Activated CD8-positive, alpha-beta T cell treated with anti-CD3 and anti-CD28 coated beads, Interleukin-2, amount 10 ng/mL, durations not matched to agents 7 days and 5 days (primary cell): ENCODE measurements at places on chromosomes 3 and 15.

DNA sequence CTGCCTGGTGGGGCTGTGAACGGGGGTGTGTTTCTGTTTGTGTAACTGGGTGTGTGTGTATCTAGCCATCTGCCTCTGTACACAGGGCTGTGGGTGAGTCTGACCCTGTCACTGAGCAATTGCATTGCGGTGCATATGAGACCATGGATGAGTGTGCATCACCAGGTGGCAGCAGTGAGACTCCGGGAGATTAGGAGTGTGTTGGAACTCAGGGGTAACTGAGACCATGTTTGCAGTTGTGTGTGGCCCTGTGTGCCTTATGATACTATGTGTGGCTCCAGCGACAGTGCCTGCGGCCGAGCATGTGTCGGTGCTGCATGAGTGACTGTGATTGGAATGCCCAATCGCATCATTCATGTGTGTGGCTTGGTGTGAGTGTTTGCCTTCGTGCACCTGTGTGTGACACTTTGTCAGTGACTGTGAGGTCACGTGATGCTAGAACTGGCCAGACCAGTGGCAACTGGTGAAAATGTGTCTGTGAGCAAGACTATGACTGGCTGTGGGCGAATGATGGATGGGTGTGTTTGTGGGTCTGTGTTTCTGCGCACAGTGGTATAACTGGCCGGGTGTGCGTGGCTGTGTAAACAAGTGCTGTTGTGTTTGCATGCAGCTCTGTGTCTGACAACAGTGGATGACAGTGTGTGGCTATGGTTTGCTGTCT is 14.0 kb downstream of the VILL start:
- peak; percentile 68 for DNase-seq

GRCh38 chr15:50977162-50977561 is 68.7 kb downstream of the AP4E1 start:
- no peak for DNase-seq

GRCh38 chr3:192980632-192981031 is 63.0 kb upstream of the MB21D2 start:
- no peak for DNase-seq

DNA sequence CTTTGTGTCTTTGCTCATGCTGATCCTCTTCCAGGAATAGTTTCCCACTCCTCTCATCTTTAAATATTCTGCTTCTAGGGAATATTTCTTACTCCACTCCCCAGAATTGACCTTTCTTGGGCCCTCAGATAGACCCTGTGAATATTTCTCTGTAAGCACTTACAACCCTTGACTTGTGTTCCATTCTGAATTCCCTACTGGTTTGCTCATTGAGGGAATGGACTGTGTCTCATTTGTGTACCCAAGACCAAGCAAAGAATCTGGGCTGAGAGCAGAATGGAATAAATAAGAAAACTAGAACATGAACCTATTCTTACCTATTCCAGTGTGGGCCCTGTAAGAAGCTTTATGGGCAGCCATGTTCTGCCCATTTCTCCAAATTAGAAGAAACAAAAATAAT is 72.7 kb upstream of the TSPAN3 start:
- no peak for DNase-seq

GRCh38 chr15:43977072-43977884 is 150.5 kb downstream of the WDR76 start:
- DNase-seq, result peak; percentile 90

DNA sequence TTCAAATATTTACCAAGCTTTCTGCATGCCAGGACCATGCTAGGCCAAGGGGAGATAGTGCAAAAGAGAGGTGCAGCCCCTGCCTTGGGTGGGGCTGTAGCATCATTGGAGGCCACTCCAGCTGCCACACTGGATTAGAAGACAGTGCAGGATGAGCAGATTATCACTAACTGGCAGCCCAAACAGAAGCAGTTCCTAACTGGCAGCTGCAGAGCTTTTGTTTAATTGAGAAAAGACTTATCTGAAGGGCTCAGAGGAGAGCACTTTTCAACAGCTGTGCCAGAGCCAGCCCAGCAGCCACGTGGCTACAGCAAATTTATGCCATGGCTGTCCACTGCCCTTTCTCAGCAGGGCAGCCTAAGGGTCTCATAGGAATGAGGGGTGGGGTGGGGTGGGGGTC is 13.5 kb upstream of the ACSBG1 start:
- no peak for DNase-seq

DNA sequence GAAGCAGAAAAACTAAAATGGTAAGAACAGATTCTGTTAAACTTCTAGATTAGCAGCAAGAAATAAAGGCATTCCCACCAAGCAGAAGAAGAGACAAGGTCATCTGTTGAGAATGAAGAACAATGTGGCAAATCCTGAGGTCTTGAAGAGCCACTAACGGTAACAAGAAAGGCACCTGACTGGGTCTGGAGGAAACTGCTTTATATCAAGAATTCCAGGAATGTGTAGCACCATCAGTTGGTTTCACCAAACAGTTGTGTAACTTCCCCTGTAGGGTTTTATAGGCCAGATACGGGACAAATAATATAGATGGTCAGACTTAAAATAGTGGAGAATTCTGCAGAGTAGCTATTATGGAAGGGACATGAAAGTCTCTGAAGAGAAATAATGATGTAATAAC is 57.3 kb downstream of the ACAP2 start:
- DNase-seq, result no peak

DNA sequence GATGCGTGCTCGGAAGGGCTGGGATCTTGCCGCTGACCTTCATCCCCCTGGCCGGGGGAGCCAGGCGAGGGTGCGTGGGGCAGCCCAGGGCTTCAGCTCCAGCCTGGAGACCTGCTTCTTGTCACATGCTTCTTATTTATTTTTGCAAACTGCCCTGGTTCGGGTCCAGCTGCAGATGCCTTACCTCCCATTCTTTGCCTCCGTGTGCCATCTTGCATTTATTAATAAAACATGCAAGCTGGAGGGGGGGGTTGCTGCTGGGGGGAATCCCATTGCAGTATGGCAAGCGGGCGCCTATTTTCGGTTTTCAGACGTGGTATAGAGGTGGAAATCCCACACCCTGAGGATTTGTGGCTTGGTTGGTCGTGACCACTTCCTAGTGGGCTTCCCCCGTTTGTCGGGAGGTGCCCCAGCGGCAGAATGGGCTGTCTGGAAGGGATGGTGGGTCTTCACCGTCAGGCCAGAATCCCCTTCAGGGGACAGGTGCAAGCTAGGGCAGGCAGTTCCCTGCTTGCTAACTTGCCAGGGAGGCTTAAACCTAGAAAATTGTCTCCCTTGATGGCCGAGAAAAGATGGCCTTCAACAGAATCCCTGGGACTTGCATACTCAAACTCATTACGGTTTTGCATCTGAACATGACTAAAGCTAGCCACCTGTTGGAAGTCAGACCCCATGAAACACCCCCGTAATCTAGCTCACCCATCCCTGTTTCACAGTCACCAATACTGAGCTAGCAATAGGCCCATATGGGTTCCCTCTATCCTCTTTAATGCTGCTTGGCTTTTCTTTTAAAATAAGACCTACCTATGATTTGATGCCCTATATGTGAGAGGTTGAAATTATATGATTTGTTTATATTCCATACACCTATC is 569 bp downstream of the TMEM266 start:
- peak; percentile 45 for DNase-seq

- no peak for DNase-seq
Measured at GRCh38 chr3:62372621-62373041, 719 bp downstream of the FEZF2 start.

- DNase-seq, result no peak
Measured at GRCh38 chr3:82386647-82387046, 625.2 kb upstream of the GBE1 start.

DNA sequence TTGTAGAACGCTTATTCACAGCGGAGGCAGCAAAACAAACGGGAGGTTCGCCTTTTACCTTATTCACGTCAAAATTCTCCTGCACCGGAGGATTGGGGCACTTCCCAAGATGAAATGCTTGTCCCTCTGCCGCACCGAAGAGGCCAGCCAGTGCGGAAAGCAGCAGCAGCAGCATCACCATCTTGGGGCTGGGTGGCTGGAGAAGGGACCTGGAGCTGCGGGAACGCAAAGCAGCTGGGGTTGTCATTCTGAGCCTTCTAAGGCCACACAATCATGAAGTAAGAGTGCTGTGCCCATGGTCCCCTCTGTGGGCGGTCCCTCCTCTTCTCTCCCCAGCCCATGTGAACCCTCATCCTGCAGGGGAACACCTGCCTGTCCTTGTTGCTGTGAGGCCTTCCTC is 4.5 kb downstream of the APOD start:
- no peak for DNase-seq

DNA sequence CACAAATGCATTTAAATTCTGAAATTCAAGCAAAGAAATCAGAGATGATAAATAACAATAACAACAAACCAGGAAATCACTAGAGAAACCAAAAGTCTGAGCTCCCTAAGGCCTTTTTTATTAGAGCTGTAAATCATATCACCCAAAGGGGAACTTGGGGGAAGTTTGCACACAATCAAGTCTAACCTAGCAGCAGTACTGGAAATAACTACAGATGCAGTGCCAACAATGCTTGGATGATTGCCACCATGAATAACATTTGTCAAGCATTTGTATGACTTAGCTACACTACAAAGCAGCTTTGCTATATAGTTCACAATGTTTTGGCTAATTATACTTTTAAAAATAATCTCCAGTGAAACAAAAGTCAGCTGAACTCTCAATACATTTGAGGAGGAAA is 27.8 kb downstream of the SHQ1 start:
- DNase-seq, result no peak

DNA sequence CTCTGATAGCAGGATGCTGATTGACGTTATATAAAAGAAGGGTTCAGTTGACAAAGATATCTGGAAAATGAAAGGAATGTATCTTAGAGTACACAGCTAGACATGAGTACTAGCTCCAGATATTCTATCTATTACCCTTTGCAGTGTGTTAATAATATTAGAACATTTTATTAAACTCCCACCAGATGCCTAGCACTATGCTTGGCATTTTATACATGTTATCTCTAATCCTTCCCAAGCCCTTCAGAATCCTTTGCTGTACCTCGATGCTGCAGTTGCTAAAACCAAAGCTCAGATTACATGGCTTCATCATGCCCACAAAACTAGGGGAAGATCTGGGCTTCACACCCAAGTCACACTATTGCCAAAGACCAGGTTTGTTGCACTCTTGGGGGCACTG is 350.1 kb upstream of the AZI2 start:
- no peak for DNase-seq
